Activated CD4-positive, alpha-beta T cell treated with anti-CD3 and anti-CD28 coated beads, Interleukin-2, Interleukin-6, amounts not matched to agents 100 ng/mL and 50 ng/mL, durations not matched to agents 16 hours and 8 hours (primary cell): ENCODE measurements at places on chromosomes 7 and 10.

- DNase-seq, result no peak
Measured at GRCh38 chr10:49112098-49112497, 3.2 kb downstream of the VSTM4 start.

- no peak for DNase-seq
Measured at GRCh38 chr7:14842523-14842922, 60.0 kb downstream of the DGKB start.

GRCh38 chr7:36613031-36613614, 111.2 kb downstream of the AOAH start:
- DNase-seq, result no peak

- no peak for DNase-seq
Measured at GRCh38 chr10:101506829-101507661, 81.0 kb downstream of the POLL start.

DNA sequence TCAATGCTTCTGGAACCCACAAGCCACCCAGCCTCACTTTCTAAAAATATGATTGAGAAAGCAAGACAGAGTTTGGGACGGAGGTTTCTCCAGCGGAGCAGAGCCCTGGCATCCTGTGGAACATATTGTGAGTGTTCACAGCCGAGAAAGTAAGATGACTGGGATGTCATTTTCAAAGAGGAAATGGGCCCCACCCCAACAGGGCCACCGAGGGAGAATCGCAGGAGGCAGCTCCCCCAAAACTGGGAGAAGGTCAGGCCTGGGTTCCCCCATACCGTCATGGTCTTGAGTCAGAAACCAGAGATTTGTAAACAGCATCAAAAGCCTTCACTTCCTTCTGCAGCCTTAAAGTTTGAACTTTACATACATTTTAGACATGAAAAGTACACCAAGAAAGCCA, 560.0 kb downstream of the PTPRN2 start:
- DNase-seq, result no peak
